NCI-H460 (cell line): ENCODE measurements at places on chromosomes 16 and 17. TPM values are rescaled to one million over a fixed set of nuclear protein-coding genes. Genes with fewer than 3 reads are reported as not detected.

- no peak for DNase-seq
Observed at GRCh38 chr17:6681671-6682070, 30.1 kb downstream of the C17orf100 start.

- no peak for DNase-seq
Observed at GRCh38 chr17:19250421-19251173, 13.4 kb downstream of the EPN2 start.

DNA sequence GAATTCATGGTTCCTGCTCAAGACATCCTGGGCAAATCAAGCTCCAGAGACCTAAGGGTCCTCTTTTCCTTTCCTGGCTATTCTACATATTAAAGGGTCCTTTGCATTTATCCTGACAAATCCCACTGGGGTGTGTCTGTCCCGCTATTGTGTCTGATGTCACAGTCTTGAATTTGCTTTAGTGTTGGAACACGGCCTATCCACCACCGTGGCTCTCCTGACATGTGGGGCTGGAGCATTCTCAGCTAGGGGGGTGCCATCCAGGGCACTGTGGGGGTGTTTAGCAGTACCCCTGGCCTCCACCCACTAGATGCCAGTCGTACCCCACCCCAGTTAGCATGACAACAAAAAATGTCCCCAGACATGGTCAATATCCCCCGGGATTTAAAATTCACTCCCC lies 92.9 kb downstream of the IRF8 start:
- no peak for DNase-seq

GRCh38 chr17:6092182-6092902 lies 22.2 kb downstream of the WSCD1 start:
- no peak for DNase-seq

DNA sequence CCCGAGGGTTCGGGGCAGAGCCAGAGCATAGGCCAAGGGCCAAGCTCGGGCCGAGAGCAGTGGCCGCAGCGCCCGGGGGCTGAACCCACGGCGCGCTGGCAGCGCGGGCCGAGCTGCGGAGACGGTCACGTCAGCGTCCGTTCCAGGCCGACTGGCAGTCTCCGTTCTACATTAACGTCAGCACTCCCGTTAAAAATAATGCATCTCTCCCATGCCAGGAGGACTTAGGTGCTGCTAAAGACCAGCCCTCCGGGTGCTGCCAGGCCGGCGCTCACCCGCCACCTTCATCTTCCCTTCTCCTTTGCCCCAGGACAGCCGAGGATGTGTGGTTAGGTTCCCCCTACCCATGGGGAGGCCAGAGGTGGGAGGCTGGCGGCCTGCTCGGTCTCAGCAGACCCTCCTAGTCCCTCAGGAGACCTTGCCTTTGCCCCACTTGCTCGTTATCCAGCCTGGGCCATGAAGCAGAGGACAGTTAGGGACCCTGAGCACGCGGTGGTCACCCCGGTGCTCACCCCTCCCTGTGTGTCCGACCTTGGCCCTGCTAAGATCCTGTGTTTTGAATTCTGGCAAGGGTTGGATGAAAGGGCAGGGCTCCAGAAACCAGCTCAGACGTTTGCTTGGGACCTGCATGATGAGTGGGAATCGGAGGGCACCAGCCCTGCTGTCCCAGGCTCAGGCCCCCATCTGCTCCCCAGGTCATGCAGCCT lies 572 bp downstream of the MPG start:
- no peak for DNase-seq

DNA sequence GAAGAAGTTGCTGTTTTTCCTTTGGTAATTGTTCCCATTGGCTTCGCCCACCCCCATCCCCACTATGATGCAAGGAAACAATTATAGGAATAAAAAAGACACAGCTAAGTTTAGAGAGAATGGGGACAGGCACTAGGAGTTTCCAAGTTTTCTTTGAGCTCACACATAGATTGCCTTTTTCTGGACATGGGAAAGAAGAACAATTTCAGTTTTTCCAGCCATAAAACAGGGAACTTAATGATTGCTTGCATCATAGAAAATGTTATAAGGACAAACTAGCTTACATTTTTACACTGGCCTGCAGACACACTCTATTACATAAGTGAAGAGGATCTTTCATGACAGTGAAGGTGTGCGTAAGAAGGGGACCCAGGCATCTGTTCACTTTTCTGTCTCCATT lies 142.3 kb upstream of the ZFHX3 start:
- DNase-seq = no peak

DNA sequence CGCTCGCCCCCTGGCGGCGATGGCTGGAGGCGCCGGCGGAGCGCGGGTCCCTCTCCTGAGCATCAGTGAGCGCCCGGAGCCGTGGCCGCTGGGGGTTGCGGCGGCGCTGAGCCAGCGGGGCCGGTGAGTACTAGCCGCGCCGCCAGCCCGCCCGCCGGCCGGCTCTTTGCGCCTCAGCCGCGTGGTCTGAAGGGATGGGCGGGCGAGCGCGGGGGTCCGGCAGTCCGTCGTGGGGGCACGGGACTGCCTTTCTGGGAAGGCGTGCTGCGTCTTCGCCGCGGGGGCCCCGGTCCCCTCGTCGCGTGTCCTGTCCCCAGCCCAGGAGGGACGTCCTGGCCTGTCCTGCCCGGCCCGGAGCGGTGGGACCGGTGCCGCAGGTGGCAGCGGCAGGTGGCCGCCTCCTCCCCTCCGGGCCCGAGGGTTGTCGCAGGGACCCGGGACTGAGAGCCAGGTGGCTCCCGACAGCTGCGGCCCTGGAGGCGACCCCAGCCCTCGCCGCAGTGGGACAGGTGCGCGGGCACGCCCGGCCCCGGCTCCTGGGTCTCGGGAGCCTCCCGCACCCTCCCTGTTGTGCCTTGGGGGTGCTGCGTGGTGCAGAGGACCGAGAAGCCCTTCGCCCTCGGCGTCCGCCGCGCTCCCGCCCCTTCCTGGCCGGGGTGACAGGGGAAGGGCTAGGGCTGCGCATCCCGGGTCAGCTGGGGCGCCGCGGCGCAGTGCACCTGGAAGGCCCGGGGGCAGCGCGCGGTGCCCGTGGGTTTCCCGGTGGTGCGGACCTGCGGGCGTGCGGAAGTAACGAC lies at the start of gene SPECC1:
Gene SPECC1 (plus strand): TSS at position 58 of the 797 bp plus-strand sequence. CDS start 87,293 bp downstream, outside the sequence.
- DNase-seq = peak; percentile 78

- peak; percentile 31 for DNase-seq
Observed at GRCh38 chr17:16873174-16874035, 98.5 kb downstream of the TNFRSF13B start.

CES1 gene
- total RNA-seq = 4.8 and 5.2 TPM in 2 replicates

GRAPL gene
- total RNA-seq = not detected in 2 replicates

CHAD gene
- not detected in 2 replicates for total RNA-seq
